ENCODE measurements at places on chromosomes 7 and 10.

DNA sequence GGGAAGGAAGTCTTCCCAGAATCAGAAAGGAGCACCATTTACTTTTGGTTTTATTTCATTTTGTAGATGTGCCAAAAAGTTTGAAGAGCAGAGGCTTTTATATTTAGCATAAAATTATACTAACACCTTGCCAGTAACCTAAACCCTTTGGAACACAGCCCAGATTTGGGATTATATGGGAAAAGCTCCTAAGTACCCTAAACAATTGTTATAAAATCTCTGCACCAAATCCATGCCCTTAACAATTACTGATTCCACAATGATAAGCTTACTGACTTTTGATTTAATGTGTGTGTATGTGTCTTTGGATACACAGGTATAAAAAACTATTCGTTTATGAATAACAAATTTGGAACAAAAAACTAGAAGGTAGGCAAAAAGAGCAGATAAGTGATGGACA, 39.0 kb upstream of the TMEM229A start:
- no peak for DNase-seq

DNA sequence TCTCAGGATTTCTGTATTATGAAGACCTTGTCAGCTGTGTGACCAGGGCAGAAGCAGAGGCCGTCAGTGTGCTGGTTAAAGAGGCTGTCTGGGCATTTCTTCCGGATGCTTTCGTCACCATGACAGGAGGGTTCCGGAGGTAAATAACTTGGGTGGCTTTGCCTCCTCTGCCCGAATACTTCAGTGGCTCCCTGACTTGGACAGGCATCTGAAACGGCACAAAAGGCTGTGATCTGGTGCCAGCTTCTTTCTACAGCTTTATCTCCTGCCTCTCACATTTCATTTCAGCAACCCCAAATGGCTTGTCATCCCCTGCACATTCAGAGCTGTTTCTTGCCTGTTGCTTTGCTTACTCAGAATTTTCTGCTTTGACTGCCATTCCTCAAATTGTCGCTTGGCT, 23.2 kb downstream of the DNTT start:
- no peak for DNase-seq

GRCh38 chr10:17062493-17062892, 67.1 kb downstream of the CUBN start:
- peak; percentile 79 for DNase-seq

DNA sequence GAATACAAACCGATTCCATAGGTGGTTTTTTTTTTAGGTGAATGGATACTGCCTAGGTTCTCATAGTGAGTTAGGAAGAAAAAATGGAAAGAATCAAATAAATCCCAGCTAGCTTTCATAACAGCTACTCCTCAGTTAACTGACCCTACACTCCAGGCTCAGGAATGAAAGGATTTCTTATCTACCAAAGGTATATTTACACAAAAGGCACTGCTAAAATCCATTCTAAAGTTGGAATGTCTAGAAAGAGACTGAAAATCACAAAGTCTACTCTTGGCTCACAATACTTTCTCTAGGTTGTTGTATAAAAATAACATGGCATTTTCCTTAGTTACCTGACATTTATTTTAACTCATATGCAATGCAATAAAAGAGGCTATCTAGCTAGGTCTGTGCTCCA, 375.2 kb downstream of the MAGI2 start:
- DNase-seq, result no peak

DNA sequence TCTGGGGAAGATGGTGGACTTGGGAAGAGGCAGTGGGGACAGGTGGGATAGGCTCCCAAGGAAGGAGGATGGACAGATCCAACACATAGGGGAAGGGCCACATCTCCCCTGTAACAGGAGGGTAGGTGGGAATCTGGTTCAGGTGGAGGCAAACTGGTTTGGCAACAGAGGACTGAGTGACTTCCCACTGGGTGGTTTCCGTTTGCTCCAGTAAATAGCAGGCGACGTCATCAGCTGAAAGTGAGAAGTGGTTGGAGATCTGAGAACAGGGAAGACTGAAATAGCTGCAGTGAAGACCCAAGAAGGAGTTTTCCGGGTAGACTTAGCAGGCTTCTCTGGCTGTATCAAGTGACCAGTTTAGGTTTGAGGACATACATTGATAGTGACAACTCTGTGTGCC, 504.4 kb downstream of the GALNT17 start:
- no peak for DNase-seq

- no peak for DNase-seq
These were observed 1238.9 kb downstream of the XPNPEP1 start for GRCh38 chr10:108684431-108684830.

GRCh38 chr10:49653273-49653929, 26.1 kb upstream of the C10orf53 start:
- no peak for DNase-seq

DNA sequence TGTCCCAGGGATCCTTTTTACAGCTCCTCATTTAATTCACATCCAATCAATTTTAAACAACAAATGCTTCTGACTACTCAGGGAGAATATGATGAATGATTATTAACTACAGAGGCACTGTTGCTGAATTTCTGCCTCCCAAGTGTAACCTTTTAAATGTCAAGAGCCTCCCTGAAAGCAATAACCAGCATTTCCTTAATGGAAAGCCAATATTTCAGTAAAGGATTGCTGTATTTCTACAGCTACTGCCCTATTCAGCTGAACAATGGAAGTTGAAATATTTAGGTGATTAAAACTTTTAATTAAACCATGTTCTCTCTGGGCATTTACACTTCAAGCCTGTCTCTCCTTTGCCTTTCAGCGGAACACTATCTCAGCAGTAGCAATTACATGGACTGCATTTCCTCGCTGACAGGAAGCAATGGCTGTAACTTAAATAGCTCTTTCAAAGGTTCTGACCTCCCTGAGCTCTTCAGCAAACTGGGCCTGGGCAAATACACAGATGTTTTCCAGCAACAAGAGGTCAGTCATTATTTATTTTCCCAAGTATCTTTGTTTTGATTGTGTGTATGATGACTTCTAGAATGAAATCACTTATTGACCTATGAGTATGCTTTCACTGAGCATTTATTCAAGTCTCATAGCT, 304.7 kb downstream of the BICC1 start:
- DNase-seq, result peak; percentile 35

DNA sequence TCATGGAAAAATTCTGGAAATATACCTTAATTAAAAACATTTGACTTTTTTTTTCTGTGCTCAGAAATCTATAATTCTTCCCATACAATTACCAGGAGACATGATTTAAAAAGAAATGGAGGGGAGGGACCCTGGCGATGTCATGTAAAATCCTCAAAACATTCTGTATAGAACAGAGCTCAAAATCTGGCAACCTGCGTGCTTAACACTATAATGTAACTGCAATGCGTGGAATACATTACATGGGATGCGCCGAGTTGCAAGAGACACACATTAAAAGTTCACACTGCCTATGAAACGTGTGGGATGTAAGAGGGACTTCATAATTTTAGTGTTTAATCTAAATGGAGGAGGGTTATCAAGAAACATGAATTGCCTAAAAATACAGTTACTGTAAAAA, 215.0 kb downstream of the GLI3 start:
- no peak for DNase-seq

DNA sequence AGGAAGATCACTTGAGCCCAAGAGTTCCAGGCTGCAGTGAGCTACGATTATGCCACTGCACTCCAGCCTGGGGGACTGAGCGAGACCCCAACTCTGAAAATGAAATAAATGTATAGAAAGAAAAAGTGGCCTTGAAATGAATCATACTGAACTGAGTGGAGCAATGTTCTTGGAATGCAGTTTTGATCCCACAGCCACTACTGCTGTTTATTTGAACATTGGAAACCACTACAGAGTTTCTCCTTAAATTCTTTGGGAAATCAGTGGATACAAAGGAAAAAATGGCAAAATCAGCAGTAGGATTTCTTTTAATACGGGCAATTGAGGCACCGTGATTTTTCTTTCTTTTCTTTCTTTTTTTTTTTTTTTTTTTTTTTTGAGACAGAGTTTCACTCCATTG, 637.4 kb downstream of the GALNT17 start:
- no peak for DNase-seq

GRCh38 chr7:148296994-148297644, 293.4 kb upstream of the C7orf33 start:
- DNase-seq, result no peak

DNA sequence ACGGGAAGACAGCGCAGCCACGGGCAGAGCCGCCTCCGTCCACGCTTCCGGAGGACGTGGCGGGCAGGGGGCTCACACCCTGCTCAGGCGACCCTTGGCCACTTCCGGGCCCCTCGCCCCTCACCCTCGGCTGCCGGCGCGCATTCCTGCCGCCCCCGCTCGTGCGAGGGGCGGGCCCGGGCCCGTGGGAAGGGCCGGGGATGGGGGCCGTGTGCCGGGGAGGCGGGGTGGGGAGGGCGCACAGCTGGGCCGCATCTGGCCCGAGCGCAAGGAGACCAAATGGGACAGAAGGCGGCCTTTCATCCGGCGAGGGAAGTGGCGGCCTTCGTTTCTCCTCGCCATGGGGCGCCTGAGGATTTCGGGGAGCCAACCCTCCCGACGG, 846 bp upstream of the LFNG start:
- no peak for DNase-seq

- DNase-seq, result no peak
These were observed 170.6 kb downstream of the TMEM178B start for GRCh38 chr7:141244435-141244834.

DNA sequence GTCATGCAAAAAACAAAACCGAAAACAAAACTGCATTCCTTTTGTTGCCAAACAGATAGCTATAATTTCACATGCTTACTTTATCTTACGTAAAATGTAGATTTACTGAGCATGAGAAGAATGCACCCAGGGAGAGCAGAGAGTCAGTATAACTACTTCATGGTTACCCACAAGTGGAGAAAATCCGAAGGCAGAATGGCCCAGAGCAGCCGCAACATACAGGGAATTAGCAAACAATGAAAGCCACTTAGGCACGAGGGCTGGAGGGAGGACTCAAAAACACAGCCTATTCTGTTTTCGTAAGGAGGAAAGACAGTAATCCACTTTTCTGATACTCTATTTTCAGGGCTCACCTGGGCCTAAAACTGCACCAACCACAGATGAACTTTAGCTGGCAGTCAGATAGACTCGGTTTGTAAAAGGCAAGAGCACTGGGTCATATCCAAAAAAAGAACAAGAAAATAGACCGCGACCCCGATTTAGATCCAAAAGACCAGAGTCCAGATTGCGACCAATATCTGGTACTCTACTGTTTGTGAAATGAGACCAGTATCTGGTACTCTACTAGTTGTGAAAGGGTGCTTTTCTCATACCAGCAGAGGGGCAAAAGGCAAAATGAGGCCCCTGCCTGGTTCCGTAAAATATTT, 1.3 kb downstream of the ITPRIP start:
- DNase-seq, result peak; percentile 84

- DNase-seq, result no peak
These were observed 141.4 kb downstream of the ICA1 start for GRCh38 chr7:8120390-8121058.
